ENCODE measurements at places on chromosomes 2 and 18. TPM values are rescaled to one million over a fixed set of nuclear protein-coding genes. Genes with fewer than 3 reads are reported as not detected.

Gene AKAIN1
- total RNA-seq = not detected

Gene TMEM37
- total RNA-seq = 0.37 TPM

Gene GALNT5
- total RNA-seq = 26.9 TPM

Gene UGT1A3
- not detected for total RNA-seq

Gene RTKN
- 11.1 TPM for total RNA-seq

Gene PRKRA
- total RNA-seq = 43.5 TPM

Gene KCNJ3
- not detected for total RNA-seq

Gene AMER3
- not detected for total RNA-seq

Gene CDK15
- total RNA-seq = 6.6 TPM

Gene CD8B2
- total RNA-seq = not detected

Gene TTC32
- 5.0 TPM for total RNA-seq

Gene TCF7L1
- 1.00 TPM for total RNA-seq

Gene MYOM1
- 1.3 TPM for total RNA-seq

Gene MBP
- total RNA-seq = 43.8 TPM

Gene NDUFS1
- 112 TPM for total RNA-seq

Gene CRYGD
- not detected for total RNA-seq

Gene HS6ST1
- total RNA-seq = 30.0 TPM

Gene UGT1A8
- total RNA-seq = 0.71 TPM

Gene EGR4
- total RNA-seq = not detected

Gene C18orf32
- total RNA-seq = 4.4 TPM

Gene CKAP2L
- 0.74 TPM for total RNA-seq

Gene SLC9A2
- total RNA-seq = not detected
